NCI-H748 treated with DMSO at 0.1 percent for 48 hours (cell line): ENCODE measurements at places on chromosomes 12 and 14.

- peak; percentile 20 for DNase-seq
These were observed 90.0 kb downstream of the RIN3 start for GRCh38 chr14:92603309-92604242.

GRCh38 chr12:106274575-106275121 lies 26.8 kb upstream of the CKAP4 start:
- DNase-seq: no peak

DNA sequence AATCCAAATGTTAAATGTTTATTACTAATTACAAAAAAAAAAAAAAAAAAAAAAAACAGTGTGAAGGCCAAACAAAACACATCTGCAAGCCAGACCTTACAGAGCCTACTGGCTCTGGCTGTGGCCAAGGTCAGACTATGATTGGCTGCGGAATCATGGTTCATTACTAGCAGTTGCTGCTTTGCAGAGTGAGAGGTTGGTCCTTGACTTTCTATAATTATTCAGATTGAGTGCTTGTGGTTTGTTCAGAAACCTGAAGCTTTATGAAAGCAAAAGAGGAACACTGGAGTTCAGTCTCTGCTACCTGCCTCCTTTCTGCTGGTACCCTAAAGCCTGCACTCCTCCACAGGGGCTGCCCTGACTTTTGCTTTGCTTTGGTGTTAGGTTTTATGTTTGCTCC lies 550.9 kb downstream of the BCL11B start:
- no peak for DNase-seq

GRCh38 chr12:101928556-101928955 lies 51.2 kb downstream of the DRAM1 start:
- no peak for DNase-seq

DNA sequence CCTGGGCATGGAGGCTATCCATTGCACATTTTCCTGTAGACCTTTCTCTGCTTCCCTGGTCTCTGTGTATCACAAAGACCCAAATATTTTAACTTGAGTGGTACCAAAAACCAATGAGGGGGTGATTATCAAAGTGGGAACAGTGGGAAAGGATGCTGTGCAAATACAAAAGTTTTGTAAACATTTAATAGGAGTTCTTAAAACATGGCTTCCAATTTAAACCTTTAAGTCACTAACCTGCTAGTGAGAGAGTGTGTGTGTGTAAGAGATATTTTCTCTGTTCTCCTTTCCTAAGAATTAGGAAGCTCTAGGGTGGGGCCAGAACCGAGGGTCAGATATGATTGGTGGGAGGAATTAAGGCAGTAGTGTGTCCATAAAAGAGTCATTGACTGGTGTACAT lies 64.5 kb upstream of the ARHGAP5 start:
- no peak for DNase-seq

DNA sequence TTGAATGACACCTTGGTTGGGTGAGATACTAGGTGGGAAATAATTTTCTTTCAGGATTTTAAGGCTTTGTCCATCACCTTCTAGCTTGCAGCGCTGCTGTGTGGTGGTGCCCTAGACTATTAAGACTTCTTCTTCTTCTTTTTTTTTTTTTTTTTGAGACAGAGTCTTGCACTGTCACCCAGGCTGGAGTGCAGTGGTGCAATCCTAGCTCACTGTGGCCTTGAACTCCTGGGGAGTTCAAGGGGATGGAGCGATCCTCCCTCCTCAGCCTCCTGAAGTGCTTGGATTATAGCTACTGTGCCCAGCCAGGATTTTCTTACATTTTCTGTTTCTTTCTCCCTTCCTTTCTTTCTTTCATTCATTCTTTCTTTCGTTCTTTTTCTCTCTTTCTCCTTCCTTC lies 10.3 kb upstream of the MTA1 start:
- no peak for DNase-seq

DNA sequence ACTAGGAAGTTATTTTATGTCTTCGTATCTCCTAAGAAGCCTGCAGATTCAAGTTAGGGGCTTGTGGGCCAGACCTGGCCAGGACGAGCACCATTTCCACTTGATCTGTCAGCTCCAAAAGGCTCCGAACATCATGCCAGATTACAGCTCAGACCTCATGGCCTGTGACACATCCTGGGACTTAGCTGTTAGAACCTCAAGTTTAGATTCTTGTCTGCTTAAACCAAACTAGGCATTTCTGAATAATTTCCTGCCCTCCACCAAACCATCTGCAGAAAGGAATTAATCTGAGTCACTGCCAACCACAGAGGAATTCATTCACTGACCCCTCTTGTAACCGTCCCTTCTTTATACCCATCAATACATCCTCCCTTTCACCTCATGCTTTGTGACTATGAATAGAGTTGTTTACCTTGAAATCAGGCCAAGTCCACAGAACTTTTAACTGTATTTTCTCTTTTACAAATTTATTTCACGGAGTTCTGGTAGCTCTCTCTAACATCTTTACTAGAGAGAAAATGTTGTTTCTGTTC lies 120.3 kb downstream of the FBXL14 start:
- DNase-seq: no peak

DNA sequence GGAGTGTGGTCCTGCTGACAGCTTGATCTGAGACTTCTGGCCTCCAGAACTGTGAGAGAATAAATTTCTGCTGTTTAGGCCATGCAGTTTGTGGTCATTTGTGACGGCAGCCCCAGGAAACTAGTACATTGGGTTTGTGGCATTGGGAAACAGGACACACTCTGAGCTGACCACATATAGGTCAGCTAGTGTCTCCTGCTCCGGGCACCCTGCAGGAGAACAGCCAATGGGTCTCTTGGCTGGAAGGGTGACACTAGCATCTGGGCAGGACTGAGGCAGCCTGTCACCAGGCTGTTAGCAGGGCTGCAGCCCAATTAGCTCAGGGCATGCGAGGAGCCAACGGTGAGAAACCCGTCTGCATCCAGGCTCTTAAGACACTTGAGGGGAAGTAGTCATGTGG lies 83.2 kb downstream of the PITPNM2 start:
- no peak for DNase-seq

DNA sequence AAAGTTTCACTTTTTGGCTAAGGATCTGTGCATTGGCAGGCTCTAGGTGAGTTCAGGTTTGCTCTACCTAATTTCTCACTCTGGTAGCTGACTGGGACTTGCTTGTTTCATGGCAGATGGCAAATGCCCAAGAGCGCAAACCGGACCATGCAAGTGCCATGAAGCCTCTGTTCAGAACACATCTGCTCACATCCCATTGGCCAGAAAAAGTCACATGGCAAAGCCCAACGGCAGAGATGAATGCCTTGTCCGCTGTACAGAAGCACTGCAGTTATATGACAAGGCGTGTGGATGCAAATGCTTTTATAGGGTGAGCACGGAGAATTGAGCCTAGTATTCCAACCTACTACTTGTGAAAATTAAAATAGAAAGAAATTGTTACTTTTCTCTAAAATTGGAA lies 202.2 kb upstream of the HMGA2 start:
- no peak for DNase-seq

DNA sequence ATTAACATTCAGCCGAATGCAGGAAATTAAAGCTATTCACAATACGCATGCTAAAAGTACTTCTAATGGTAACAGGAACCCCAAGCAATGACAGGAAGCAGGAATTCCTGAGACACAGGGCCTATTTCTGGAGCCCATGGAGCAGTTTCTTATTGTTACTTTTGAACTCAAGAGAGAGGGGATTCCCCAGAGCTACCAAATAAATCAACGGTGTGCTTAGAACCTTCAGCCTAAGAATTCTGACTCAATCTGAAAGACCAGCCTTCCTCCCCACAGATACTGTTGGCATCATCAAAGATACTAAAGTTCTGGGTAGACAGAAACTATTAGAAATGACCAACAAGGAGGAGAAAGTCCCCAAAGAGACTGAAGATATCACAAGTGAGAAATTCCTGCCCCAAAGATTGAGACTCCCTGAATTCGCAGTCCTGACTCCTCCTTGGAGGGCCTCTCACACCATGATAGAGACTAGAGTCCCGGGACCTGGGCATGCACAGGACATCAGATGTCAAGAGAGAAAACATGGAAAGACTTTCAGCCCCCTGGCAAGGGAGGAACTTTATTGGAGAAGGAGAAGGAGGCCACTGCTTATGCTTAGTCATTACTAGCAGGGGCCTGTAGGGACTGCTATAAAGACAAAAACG lies 32.7 kb downstream of the RTRAF start:
- no peak for DNase-seq

GRCh38 chr14:35900741-35901140 lies 74.6 kb downstream of the BRMS1L start:
- no peak for DNase-seq

GRCh38 chr14:57413849-57414248 lies 23.5 kb downstream of the NAA30 start:
- no peak for DNase-seq

GRCh38 chr12:132399092-132400010 lies 70.0 kb upstream of the GALNT9 start:
- DNase-seq: no peak

DNA sequence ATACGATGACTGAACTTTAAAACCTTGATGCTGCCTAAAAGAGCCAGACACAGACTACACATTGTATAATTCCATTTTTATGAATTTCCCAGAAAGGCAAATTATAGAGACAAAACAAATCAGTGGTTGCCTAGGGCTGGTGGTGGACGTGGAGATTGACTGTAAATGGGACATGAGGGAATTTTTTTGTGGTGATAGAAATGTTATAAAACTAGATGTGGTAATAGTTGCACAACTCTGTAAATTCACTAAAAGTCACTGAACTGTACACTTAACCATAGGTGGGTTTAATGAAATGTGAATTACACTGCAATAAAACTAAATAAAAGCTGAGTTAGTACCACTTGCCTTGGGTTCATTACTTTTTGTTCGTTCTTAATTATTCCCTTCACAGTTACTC lies 72.1 kb downstream of the PLEKHA5 start:
- no peak for DNase-seq

DNA sequence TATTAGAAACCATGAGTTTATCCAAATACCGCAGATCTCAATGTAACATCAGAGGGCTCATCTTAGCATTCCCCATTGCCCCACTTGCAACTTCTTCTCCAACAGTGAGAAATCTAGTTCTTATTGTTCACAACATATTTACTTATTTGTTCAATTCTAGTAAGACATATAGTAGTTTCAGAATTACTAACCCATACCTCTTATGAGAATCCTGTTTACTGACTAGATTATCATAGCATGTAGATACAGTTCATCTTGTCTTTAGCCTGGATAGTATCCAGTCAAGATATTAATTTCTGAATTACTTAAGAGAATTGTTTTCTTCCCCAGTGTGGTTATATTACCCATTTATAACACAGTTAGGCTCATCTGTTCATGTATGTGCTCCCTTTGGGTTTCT lies 80.6 kb downstream of the NIN start:
- DNase-seq: no peak

GRCh38 chr12:123948796-123949769 lies 23.5 kb downstream of the CCDC92 start:
- no peak for DNase-seq

- DNase-seq: no peak
These were observed 18.7 kb downstream of the CCDC63 start for GRCh38 chr12:110865521-110865920.

DNA sequence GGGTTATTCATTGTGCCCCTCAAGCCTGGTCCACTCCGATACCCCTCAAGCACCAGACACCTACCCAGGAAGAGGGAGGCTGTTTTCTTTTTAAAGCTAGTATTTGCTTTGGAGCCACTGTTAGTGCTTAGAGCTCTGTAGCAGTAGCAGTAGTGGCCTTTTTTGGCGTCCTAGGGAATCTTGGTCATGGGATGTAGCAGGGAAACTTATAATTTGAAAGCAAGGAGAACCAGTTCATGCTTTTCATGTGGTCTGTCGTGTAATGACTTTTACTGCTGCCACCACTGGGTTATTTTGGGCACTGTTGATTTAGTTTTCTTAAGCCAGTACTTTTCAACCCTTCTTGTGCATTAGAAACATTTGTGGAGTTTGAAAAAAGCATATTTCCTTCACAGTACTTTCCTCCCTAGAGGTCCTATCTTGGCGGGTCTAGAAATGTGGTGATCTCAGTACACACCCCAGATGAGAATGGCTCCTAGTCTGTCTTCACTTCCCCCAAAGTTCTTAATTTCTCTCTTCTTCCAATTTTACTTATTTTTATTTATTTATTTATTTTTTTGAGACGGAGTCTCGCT lies 49.7 kb downstream of the MARK3 start:
- DNase-seq: no peak

GRCh38 chr12:100720016-100720654 lies 74.4 kb upstream of the ANO4 start:
- no peak for DNase-seq

DNA sequence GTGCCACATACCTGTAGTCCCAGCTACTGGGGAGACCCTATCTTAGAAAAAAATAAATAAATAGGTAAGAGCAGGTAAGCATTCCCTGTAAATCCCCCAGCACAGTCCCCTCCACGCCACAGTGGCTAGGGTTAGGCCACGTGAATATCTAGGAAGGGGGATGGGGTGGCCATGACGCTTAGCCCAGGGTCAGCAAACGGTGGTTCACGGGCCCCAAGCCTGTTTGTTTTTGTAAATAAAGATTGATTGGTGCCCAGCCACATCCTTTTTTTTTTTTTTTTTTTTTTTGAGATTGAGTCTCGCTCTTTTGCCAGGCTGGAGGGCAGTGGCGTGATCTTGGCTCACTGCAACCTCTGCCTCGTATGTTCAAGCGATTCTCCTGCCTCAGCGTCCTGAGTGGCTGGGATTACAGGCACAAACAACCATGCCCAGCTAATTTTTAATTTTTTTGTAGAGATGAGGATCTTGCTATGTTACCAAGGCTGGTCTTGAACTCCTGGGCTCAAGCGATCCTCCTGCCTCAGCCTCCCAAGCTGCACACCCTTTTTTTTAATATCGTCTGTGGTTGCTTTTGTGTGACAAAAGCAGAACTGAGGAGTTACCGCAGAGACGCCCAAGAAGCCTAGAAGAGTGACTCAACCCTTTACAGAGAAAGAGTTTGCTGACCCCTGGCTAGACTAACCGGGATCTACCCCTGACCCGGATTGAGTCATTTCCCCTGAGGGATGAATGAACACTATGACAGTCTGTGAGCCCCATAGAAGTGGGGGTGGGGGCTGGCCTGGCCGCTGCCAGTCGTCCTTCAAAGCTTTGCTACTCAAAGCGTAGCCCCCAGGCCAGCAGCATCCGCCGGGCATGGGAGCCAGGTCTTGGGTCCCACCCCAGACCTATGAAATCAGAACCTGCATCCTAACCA lies 113.7 kb upstream of the NCOR2 start:
- no peak for DNase-seq
